ENCODE measurements at places on chromosomes 11 and 22.

- DNase-seq = no peak
Observed at GRCh38 chr11:120283124-120283523, 42.0 kb upstream of the TLCD5 start.

GRCh38 chr11:71239581-71239980 is 12.8 kb downstream of the SHANK2 start:
- DNase-seq = no peak

DNA sequence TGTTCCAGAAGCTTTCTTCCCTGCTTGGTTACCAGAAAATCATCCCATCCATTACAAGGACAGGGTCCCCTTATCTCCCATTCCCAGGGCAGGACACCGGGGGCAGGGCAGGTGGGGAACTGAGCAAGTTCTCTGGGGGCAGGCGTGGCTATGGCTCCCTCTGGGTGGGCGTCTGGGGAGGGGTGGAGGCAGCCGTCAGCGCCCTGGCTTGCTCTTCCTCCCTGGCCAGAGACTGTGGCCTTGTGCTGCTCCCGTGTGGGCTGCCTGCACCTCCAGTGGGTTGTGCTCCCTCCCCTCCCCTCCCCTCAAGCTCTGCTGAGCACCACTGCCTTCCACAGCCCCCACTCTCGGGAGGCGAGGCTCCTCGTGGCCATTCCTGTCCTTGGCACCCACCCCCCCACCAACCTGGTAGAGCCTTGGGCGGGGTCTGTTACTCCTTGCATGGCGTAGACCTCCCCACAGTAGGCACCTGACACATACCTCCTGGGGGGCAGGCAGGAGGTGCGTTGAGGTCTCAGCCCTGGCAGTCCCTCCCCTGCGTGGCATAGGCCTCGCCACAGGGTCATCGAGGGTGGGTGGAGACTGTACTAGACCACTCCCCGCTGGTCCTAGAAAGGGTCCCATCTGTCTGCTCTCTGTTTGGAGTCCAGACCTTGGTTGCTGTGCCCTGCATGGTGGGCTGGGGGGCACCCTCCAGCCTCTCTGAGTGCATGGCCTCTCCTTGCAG is 24.2 kb upstream of the PPP6R3 start:
- no peak for DNase-seq

- DNase-seq = peak; percentile 77
Observed at GRCh38 chr11:121464352-121464946, 11.7 kb upstream of the SORL1-AS1 start.

DNA sequence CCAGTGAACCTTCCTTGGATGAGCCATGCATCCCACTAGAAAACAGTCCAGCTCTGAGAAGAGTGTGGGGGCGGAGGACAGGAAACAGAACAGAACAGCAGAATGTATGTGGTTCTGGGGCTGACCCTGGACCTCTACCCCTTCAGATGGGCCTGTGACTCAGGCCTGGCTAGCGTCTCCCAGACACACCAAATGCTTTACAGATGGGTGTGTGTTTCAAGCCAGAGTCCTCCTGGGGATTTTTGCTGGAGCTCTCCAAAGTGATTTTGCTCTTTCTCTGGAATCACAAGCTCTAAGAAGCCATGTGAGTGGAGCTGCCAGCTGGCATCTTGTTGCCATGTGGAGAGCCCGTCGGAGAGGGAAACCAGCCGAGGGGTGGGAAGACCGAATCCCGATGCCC is 13.2 kb upstream of the C1QTNF4 start:
- DNase-seq = peak; percentile 94

GRCh38 chr11:125094731-125095130 is 16.7 kb downstream of the TMEM218 start:
- DNase-seq = no peak

GRCh38 chr11:46263120-46263519 is 14.3 kb upstream of the CREB3L1 start:
- no peak for DNase-seq

DNA sequence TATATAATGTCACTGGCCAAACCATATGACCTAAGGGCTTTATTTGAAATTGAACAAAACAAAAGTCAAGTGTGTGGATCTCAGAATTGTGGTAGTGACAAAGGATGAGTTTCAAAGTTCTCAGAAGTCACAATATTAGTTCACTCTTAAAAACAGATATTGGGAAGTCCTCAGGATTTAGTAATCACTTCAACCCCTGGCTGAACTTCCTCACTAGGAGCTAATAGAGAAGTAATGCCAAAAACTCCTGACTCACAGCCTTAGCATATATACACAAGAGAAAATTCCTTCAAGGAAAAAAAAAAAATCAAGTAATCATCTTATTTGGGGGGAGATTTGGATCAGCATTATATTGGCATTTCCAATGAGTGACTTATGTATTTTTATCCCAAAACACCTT is 75.6 kb upstream of the APOA1 start:
- peak; percentile 80 for DNase-seq

- no peak for DNase-seq
Observed at GRCh38 chr11:62954478-62954877, 30.3 kb downstream of the SLC22A6 start.

GRCh38 chr11:45484326-45484883 is 181.0 kb downstream of the CHST1 start:
- DNase-seq = no peak

DNA sequence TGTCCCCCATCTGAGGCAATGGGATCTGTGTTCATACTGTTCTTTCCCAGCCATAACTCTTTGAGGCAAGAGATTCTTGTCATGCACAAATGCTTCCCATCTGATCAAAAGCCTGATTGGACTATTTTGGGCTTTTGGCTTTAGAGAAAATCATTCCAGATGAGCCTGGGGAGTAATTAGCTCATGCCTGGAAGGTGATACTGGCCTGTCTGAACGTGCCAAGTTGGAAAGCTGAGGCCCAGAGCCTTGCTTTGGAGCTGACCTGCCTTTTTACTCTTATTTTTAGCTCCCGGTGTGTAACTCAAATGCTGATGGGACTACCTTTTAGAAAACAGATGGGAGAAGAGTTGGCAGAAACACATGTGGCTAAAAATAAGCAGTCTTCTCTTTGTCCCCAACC is 105.0 kb downstream of the DBX1 start:
- DNase-seq = no peak

DNA sequence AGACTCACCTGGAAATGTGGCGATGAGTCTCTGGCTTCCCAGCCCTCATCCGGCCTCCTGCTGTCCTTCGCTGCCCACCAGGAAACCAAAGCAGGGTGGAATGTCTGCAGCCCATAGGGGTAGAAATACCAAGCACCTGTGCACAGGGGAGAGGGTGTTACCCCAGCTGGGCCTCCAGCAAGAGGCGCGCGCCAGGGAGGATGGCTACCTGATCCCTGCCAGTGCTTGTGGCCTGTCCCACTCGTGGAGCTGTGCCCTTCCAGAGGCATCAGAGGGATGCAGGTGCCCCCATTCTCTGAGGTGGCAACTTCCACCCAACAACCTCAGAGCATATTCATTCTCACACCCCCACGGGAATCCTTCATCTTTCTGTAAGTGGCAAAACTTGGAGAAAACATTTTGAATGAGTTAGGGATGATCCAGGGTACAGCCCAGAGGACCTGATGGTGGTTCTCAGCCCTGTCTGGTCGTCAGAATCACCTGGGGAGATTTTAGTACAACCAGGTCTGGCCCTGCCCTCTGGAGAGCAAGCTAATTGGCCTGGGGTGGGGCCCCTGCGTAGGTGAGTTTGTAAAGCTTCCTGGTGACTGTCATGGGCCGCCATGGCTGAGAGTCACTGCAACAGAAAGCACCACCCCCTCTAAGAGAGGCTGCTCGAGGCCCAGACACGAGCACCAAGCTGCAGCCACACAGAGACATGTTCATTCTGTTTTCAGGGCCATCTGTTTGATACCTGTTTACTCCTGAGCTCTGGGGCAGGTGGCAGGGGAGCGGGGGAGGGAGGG is 9.9 kb downstream of the SUN2 start:
- no peak for DNase-seq

DNA sequence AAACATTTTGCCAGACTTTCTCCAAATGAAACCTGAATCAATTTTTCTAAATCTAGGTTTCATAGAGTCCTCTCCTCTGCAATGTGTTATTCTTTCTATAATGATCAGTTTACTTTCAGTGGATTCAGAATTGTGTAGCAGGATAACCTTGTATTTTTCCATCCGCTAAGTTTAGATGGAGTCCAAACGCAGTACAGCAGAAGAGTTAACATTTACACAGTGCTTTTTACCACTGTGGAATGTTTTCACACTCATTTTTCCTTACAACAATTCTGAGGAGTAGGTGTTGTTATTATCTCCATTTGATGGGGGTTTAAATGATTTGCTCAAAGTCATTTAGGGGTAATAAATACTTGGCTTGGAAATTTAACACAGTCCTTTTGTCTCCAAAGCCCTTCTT is 9.6 kb downstream of the RAG1 start:
- no peak for DNase-seq

- no peak for DNase-seq
Observed at GRCh38 chr11:44568331-44568657, 2.8 kb downstream of the CD82 start.

- DNase-seq = no peak
Observed at GRCh38 chr11:64098318-64098831, 62.6 kb downstream of the FLRT1 start.

GRCh38 chr22:41286639-41287091 is 678 bp upstream of the RANGAP1 start:
- peak; percentile 48 for DNase-seq

- DNase-seq = no peak
Observed at GRCh38 chr22:17836992-17837742, 62.9 kb upstream of the BID start.

GRCh38 chr11:57464539-57465181 is 4.3 kb downstream of the RTN4RL2 start:
- DNase-seq = no peak

GRCh38 chr11:78429660-78430059 is 12.0 kb upstream of the GAB2 start:
- DNase-seq = no peak

DNA sequence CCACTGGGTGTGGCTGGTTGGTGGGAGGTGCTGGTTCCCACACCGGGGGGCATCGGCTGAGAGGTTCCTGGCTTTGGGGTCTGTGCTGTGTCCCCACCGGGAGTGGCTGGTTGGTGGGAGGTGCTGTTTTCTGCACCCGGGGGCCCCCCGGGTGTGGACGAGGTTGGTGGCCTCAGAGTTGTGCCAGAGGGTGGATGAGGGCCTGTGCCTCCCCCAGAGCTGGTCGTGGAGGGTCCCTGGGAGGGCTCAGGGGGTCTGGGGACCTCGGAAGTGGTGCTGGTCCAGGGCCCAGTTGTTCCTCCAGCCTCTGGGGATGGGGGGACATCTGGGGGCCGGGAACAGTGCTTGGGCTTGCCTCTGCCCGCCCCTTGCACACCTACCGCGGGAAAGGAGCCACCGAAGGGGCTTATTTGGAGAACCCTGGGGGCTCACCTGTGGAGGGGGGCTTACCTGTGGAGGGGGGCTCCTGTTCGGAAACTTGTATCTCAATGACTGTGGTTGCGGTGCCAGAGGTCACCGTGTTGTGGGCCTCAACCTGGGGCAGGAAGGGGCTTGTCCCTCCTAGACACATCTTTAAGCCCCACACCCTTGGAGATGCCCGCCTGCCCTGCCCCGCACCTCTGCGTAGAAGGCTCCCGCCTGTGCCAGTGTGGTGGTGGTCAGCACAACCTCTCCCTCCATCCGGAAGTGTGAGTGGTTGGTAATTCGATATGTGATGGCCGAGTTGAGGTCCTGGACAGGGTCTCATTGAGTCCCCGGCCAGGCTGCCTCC is 3.3 kb upstream of the IRF7 start:
- DNase-seq = no peak

DNA sequence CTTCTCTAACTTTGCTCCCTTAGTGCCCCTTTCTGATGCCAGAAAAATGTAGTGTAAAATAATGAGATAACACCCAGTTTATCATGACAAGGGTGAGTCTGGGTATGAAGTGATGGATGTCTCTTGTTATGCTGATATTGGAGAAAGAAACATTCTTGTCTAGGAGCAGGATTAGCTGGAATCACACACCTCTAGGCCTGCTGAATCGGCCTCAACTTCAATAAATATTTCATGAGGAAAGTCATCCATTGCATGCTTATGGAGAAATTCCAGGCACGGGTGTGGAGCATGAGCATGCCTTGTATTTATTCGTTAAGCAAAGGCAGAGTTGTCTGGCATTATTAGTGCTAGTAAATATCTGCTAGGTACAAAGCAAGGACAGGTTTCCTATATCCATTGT is 113.4 kb downstream of the NELL1 start:
- DNase-seq = no peak

- no peak for DNase-seq
Observed at GRCh38 chr11:13667245-13667644, 1.2 kb upstream of the FAR1 start.

DNA sequence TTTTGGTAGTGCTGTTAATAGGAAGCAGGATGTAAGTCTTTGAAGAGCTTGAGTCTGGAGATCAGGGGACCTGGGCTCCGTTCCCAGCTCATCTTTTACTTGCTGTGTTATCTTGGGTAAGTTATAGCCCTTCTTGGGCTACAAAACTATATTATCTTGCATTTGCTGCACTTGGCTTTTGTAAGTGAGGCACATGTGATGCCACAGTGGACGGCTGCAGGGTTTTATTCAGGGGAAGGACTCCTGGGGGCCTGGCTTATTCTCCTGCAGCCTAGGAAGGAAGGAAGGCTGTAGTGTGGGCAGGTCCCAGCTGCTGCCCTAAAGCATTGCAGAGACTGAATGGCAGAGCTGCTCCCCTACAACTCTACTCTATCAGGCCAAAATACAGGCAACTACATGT is 6.4 kb downstream of the CD82 start:
- DNase-seq = no peak

Data from cardiac fibroblast (primary cell).